ENCODE measurements at places on chromosomes 4 and X. TPM values are rescaled to one million over a fixed set of nuclear protein-coding genes. Genes with fewer than 3 reads are reported as not detected.

DNA sequence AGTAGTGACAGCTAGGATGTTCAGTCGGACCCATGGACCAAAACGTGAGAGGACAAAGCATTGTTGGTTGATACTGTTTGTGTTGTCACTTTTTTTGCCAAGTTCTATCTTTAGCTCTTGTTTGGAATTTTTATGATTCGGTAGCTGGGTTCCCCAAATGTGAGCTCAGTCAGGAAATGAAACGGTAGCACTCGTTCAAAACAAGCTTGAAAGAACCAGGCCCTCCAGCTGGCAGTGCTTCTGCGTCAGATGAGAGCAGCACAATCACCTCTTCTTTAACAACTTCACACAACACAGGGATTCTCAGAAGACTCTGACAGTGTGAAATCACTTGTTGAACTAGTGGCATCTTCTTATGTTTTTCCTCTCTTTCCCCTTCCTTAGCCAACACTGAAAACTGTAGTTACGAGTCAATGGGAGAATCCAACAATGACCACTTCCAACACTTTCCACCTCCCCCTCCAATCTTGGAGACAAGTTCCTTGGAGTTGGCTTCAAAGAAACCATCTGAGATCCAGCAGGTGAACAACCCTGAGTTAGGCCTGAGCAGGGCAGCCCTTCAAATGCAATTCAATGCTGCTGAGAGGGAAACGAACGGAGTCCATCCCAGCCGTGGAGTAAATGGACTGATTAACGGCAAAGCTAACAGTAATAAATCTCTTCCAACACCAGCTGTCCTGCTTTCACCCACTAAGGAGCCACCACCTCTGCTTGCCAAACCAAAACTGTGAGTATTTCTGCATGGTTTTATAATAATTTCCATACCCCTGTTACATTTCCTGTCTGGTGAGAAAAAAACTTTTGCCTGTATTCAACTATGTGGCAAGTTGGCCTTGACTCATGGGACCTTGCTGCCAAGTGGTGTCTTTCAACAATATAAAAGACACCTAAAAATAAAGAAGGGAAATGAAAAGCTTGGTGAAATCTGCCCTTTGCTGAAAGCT is 214.6 kb downstream of the PALLD start:
- no peak for DNase-seq

- DNase-seq: no peak
These were observed 14.0 kb upstream of the TMEM156 start for GRCh38 chr4:39046249-39046648.

GRCh38 chr4:77959566-77960338 is 97.1 kb downstream of the MRPL1 start:
- DNase-seq: no peak

KLB gene
- total RNA-seq: not detected

FAM9C gene
- total RNA-seq: not detected

AFF2 gene
- total RNA-seq: not detected

DNA sequence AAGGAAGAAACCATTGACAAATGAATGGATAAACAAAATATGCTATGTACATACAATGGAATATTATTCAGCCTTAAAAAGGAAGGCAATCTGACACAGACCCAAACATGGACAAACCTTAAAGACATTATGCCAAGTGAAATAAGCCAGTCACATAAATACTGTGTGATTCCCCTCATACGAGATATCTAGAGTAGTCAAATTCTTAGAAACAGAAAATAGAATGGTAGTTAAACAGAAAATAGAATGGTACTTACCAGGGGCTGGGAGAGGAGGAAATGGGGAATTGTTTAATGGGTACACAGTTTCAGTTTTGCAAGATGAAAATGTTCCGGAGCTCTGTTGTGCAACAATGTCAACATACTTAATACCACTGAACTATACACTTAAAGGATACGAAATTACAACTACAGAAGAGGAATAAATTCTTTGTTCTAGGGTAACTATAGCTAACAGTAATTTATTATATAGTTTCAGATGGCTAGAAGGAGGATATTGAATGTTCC is 47.8 kb upstream of the DUSP21 start:
- DNase-seq: no peak

DNA sequence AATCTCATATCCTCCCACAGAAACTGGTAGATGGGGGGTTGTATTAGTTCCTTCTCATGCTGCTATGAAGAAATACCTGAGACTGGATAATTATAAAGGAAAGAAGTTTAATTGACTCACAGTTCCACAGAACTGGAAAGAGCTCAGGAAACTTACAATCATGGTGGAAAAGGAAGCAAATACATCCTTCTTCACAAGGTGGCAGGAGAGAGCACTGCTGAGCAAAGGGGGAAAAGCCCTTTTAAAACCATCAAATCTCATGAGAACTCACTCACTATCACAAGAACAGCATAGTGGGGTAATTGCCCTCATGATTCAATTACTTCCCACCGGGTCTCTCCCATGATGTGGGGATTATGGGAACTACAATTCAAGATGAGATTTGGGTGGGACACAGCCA is 250.5 kb upstream of the GPRIN3 start:
- DNase-seq: no peak

DNA sequence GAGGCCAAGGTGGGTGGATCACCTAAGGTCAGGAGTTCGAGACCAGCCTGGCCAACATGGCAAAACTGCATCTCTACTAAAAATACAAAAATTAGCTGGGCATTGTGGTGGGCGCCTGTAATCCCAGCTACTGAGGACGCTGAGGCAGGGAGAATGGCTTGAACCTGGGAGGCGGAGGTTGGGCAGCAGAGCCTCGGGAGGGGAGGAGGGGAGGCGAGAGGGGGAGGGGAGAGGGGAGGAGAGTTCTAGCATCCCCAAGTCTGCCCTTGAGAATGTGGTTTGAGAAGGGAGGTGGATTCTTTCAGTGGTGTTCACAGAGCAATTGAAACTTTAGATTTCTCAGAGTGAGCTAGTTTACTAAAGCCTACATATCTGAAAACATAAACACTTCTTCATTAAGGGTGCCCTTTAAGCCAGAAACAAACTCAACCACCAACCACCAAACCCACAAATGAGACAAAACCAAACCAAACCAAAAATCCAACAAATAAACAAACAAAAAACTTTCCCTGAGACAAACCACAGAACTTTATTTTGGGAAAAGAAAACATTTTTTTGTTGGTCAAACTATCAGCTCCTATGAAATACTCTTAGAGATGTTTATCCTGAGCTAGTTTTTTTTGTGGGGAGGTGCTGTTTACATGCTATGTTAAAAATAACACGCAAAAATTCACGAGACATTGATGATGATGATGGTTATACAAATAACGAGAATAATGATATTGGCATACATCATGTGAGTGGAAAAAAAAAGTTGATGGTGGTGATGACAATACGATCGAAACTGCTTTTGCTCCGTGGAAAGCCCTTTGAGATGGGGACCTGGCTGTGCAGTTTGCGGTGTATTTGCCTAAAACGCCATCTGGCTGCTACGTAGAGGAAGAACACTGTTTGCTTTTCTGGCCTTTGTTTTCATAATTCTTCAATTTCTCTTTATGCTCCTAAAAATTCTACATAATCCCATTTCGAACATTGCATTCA is 98.2 kb upstream of the PRKX start:
- DNase-seq: peak; percentile 28

DNA sequence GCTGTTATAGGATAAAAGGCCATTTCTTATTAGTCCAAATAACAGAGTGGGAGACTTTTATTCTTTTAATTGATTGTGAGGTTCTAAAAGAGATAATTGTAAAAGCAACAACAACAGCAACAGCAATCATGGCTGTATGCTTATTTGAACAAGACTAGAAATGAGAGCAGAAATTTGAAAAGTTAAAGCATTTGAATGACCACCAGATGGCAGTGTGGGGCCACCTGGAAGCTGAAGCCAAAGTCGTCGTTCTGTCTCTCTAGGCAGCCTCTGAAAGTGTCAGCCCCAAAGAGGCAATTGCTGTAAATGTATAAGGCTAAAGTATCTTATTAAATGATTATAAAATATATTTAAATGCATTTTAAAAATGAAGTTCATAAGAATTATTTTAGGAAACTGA is 42.2 kb downstream of the SH2D1A start:
- peak; percentile 49 for DNase-seq
